NCI-H2107 (cell line): ENCODE measurements at places on chromosomes 13 and 19.

DNA sequence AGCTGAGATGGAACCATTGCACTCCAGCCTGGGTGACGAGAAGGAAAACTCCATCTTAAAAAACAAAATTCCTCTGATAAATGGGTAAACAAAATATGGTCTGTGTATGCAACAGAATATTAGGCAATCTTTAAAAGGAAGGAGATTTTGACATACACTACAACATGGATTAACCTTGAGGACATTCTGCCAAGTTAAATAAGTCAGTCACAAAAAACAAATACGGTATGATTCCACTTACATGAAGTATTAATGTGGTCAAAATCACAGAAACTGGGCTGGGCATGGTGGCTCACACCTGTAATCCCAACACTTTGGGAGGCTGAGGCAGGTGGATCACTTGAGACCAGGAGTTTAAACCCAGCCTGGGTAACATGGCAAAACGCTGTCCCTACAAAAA is 3.0 kb upstream of the ZNF444 start:
- DNase-seq, result no peak

DNA sequence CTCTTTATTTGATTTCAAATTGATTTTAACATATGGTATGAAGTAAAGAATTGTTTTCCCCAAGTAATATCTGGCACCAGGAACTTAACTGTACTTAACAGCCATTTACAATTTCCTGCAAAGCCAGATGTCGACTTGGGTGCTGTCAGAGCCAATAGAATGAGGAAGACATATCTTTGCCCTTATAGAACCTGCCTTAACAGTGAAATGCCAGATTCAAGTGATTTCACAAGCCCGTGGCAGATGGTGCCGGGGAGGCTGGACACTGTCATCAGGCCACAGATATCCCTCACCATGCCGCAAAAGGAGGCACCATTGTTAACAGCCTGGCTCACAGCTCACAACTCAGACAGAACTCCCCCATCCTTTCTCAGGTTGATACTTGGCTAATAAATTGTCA is 48.7 kb downstream of the ESD start:
- DNase-seq, result no peak

DNA sequence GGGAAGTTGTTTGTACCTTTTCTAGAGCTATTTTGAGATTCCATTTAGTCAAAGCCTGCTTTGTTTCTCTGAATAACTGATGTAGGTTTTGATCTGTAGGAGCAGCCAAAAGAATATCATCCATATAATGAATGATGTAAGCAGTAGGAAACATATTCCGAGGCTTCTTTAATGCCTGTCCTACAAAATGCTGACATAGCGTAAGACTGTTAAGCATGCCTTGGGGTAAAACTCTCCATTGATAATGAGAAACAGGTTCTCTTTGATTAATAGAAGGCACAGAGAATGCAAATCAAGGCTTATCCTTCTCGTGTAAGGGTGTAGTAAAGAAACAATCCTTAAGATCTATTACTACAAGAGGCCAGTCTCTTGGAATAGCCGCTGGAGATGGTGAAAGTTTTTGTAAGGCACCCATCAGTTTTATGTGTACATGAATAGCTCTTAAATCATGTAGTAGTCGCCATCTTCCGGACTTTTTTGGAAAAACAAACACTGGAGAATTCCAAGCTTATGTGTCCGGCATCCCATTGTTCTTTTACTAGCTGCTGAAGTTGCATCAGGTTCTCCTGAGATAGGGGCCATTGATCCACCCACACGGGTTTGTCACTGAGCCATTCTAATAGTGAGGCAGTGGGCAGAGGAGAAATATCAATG is 13.5 kb downstream of the FPR3 start:
- DNase-seq, result no peak

DNA sequence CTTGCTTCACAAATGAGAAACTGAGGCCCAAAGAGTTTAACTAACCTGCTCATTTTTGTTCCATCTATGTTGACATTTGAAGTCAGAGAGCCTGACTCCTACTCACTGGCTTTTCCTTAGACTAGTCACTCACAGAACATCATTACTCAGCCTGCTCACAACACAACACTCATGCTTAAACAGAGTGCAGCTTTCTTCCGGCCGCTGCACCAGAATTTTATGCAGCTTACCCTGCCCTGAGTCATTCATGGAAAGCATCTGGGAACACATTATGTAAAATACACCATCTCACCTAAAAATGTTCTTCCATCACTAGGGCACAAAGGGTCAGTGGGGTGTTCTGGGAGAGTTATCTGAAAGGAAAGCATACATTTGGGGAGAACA is 303.4 kb downstream of the SPRY2 start:
- DNase-seq, result no peak

DNA sequence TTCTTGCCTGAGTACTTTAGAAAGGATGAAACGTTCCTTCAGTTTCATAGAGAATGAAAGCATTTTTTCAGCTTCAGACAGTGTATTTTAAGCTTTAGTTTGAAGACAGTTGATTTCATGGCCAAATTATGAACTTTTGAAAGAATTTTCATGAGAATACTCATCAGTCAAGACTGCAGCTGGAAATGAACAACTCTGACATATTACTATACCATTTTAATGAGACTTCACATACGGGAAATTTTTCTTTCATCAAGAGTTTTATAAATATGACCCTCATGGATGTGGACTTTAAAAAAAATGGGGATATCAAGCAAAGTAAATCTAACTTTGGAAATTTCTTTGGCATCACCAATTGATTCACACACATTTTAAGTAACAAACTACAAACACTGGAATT is 6.4 kb downstream of the LATS2 start:
- DNase-seq, result no peak

DNA sequence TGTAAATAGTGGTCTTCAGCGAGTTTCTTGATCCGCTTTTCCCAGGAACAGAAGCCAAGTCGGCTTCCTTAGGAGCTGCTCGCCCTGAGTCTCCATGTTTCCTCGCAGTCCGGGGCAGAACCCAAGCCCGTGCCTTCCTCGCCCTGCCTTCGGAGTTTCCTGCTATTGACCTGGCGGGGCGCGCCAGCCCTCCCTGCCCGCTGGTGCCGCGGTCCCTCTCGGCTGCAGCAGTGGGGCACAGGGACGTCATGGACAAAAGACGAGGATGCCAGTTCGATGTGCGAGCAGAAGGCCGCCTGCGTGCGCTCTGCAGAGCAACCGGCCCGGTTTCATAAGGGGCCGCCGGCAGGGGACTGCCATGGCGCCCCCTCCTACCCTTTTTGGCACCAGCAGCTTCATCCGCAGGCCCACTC is 156.6 kb downstream of the TM9SF2 start:
- DNase-seq, result no peak

DNA sequence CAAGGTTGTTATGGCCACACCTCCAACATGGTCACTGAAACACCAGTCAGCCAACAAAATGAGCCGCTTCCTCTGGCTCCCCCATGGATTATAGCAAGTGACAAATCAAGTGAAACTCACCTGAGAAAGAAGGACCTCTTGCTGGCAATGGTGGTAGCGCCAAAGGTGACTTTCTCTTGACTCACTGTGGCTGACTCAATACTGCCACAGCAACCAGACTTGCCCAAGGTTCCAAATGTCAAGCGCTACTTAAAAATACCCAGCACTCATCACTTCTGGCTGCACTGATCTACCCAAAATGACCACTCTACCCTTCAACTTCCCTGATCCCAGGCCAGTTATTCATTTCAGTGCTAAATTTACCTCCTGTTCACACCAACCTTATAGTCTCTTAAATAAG is 495.5 kb downstream of the FOXO1 start:
- DNase-seq, result no peak

- no peak for DNase-seq
Observed at GRCh38 chr19:18745012-18745735, 45.9 kb downstream of the COMP start.

GRCh38 chr19:6223461-6224307 is 56.1 kb downstream of the MLLT1 start:
- peak; percentile 35 for DNase-seq

GRCh38 chr13:45468635-45469034 is 3.9 kb downstream of the COG3 start:
- DNase-seq, result no peak

DNA sequence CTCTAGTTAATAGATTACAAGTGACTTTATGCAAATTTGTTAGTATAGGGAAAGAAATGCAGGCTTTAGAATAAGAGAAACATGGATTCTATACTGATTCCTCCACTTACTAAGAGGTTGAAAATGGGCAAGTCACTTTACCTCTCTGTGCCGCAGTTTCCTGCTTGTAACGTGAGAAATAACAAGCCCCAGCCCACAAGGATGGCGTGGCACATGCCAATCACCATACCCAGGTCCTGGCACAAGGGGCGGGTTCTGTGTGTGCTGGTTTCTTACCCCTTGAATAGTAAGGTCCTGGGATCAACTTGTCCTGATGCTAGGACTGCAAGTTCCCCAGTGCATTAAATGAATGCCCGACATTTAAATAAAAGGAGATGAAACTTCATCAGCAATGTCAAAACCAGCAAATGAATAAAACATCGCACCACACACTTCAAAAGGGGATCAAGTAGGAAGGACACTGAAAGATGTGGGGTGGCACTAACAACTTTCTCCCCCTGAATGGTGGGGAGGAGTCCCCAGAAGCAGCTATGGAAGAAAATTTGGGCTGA is 7.9 kb upstream of the SIGLEC9 start:
- DNase-seq, result no peak

GRCh38 chr19:57269515-57270250 is 10.6 kb upstream of the ZNF460 start:
- DNase-seq, result no peak

DNA sequence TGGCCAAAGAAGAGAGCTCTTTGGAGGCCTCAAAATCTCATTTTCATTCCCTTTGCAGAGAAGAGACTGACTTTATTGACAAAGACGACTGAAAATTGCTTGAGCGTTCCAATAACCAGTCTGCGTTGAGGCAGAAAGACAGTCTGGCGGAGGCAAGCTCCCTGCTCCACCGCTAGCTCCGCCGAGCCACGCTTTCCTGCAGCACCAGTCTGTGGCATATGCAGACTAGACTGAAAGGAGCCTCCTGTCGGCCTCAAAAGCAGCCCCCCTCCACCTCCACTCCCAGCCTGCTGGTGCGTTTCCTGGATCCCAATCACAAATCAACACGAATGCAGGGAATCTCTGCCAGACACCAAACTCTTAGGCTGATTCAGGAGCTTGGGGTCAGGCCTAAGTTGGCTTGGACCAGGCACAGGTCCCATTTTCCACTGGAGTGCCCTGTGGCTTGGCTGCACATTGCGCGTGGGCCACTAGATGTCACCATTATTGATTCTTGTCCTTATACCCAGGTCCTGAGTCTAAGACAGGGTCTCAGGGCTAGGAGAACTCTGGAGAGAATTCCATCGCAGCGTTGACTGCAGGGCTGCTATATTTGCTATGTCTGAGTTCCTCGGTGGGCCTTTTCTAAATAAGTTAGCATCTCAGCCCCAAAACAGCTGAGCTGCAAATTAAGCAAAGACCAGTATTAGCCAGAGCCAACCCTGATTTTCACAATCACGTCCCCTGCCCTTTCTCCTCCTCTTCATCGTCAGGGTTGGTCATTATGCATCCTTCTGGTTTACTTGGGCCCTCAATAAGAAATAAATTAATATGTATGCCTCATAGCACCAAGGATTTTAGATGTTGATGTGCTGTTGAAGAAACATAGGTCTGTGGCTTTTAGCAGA is 5.2 kb upstream of the ZNF507 start:
- no peak for DNase-seq

GRCh38 chr13:112177450-112178288 is 110.7 kb downstream of the SOX1 start:
- no peak for DNase-seq

- no peak for DNase-seq
Observed at GRCh38 chr19:43763473-43763939, 8.7 kb upstream of the SMG9 start.

- DNase-seq, result no peak
Observed at GRCh38 chr13:70027551-70027950, 80.1 kb upstream of the ATXN8OS start.

GRCh38 chr19:53772943-53773342 is 51.2 kb downstream of the NLRP12 start:
- no peak for DNase-seq

DNA sequence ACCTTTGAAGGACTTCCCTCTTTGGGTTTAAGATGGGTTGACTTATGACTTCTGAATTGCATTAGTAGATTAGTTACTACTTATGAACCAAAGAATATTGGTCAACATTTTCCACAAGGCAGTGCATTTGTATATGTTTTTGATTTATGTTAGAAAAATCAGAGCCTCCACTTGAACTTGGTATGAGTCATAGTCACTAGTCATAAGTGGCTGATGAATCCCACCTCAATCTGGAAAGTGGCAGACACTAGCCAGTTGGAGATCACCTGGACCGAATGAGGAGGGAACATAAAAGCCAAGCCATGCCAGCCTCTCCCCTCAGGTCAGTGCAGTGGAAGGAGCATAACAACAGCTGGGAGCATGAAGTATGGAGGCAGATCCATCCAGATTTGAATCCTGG is 39.3 kb upstream of the SPART start:
- DNase-seq, result no peak

- DNase-seq, result no peak
Observed at GRCh38 chr13:101492251-101492910, 39.9 kb downstream of the ITGBL1 start.

GRCh38 chr13:94704377-94705080 is 7.8 kb downstream of the SOX21 start:
- no peak for DNase-seq

- DNase-seq, result no peak
Observed at GRCh38 chr13:71587193-71587592, 279.8 kb downstream of the DACH1 start.

DNA sequence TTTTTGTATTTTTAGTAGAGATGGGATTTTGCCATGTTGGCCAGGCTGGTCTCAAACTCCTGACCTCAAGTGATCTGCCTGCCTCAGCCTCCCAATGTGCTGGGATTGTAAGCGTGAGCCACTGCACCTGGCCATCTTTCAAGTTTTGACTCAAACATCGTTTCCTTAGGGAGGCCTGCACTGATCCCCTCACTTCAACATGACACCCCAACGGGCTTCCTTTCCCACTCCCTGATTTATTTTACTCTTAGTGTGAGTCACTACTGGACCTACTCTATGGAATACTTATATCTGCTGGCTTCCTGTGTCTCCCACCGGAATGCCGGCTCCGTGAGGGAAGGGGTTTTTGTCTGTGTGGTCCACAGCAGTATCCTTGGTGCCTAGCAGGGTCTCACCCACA is 4.5 kb upstream of the ADAMTS10 start:
- no peak for DNase-seq

DNA sequence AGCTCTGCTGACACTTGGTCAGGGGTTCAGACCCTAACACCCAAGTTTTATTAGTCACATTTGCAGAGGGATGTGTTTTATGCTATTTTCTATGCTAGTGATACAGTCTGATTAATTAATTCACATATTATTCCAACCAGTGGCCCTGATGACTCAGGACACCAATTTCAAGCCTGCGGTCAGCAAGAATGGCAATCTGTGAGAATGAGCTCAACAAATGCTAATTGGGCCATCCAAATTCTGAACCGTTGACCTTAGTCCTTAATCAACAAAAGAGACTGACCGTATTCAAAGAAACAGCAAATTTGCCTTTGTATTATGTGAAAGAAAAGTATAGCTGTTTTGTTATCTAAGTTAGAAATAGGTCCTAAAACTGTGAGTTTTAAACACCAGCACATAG is 9.6 kb upstream of the KL start:
- no peak for DNase-seq
